A549 treated with CpdA at 1 μM for 4 hours (cell line): ENCODE measurements at places on chromosomes 2 and 18. TPM values are rescaled to one million over a fixed set of nuclear protein-coding genes. Genes with fewer than 3 reads are reported as not detected.

Gene MBP
- 23.4 to 28.4 TPM (median 23.8 TPM) in 5 replicates for total RNA-seq

Gene DLGAP1
- not detected in 5 replicates for total RNA-seq

Gene POTEC
- total RNA-seq: not detected in 5 replicates

Gene SLC4A3
- 2.4 to 4.0 TPM (median 2.9 TPM) in 5 replicates for total RNA-seq

Gene NOSTRIN
- 1.3 to 1.6 TPM (median 1.6 TPM) in 5 replicates for total RNA-seq

Gene DYNAP
- total RNA-seq: not detected in 5 replicates

Gene C2orf92
- 0.35 to 1.6 TPM (median 0.71 TPM) in 5 replicates for total RNA-seq

Gene ESCO1
- 7.9 to 12.5 TPM (median 9.0 TPM) in 5 replicates for total RNA-seq

Gene HAAO
- total RNA-seq: 0.03 to 0.19 TPM in 2 of 5 replicates, not detected in the others

Gene BUB1
- 40.1 to 50.0 TPM (median 46.1 TPM) in 5 replicates for total RNA-seq

Gene CHRNG
- total RNA-seq: not detected in 5 replicates

Gene SERPINB10
- total RNA-seq: not detected in 5 replicates

Gene CYS1
- total RNA-seq: 0.90 to 1.3 TPM (median 1.1 TPM) in 5 replicates

Gene MAP2
- 0.26 to 0.64 TPM (median 0.44 TPM) in 5 replicates for total RNA-seq

Gene PPP4R3B
- 31.6 to 34.0 TPM (median 33.1 TPM) in 5 replicates for total RNA-seq

Gene ALPG
- total RNA-seq: 0.06 to 0.23 TPM (median 0.12 TPM) in 4 of 5 replicates, not detected in the other

Gene CRYGD
- not detected in 5 replicates for total RNA-seq

Gene TUBB8B
- total RNA-seq: not detected in 5 replicates

Gene DES
- total RNA-seq: 0.05 to 0.17 TPM in 2 of 5 replicates, not detected in the others

Gene CRYGC
- not detected in 5 replicates for total RNA-seq

Gene GALNT5
- total RNA-seq: 2.8 to 3.1 TPM (median 2.8 TPM) in 5 replicates

Gene HDAC4
- total RNA-seq: 6.0 to 9.9 TPM (median 8.4 TPM) in 5 replicates

Gene SLC5A7
- total RNA-seq: not detected in 5 replicates

Gene LCT
- total RNA-seq: 0.03 to 0.05 TPM (median 0.03 TPM) in 3 of 5 replicates, not detected in the others

Gene MXD1
- 1.8 to 2.8 TPM (median 2.4 TPM) in 5 replicates for total RNA-seq

Gene IDH1
- total RNA-seq: 76.3 to 92.9 TPM (median 80.0 TPM) in 5 replicates

Gene TMEM247
- not detected in 5 replicates for total RNA-seq

Gene TRIM43
- total RNA-seq: 0.07 TPM in 1 of 5 replicates, not detected in the others

Gene LYG1
- total RNA-seq: 1.3 to 2.0 TPM (median 1.6 TPM) in 5 replicates

Gene SERPINB12
- not detected in 5 replicates for total RNA-seq

Gene ZC3H15
- total RNA-seq: 83.7 to 111 TPM (median 87.9 TPM) in 5 replicates

Gene TGIF1
- total RNA-seq: 115 to 173 TPM (median 162 TPM) in 5 replicates

Gene CPO
- total RNA-seq: 0.13 TPM in 1 of 5 replicates, not detected in the others

Gene BAZ2B
- total RNA-seq: 7.5 to 17.1 TPM (median 10.7 TPM) in 5 replicates

Gene MEMO1
- total RNA-seq: 81.2 to 85.6 TPM (median 82.4 TPM) in 5 replicates

Gene ERBB4
- total RNA-seq: not detected in 5 replicates

Gene KCNS3
- total RNA-seq: 1.1 to 1.3 TPM (median 1.2 TPM) in 5 replicates

Gene GCG
- total RNA-seq: not detected in 5 replicates

Gene OR6B2
- total RNA-seq: not detected in 5 replicates

Gene POMC
- not detected in 5 replicates for total RNA-seq

Gene FOXI3
- not detected in 5 replicates for total RNA-seq

Gene CXCR4
- 0.41 to 1.0 TPM (median 0.55 TPM) in 5 replicates for total RNA-seq

Gene DSG4
- not detected in 5 replicates for total RNA-seq

Gene CDK5R2
- 0.89 to 3.2 TPM (median 2.2 TPM) in 5 replicates for total RNA-seq

Gene SLC39A6
- 40.1 to 53.5 TPM (median 51.2 TPM) in 5 replicates for total RNA-seq

Gene PROKR1
- 0.03 TPM in 1 of 5 replicates, not detected in the others for total RNA-seq

Gene CAB39
- 45.7 to 56.4 TPM (median 52.3 TPM) in 5 replicates for total RNA-seq

Gene CCDC141
- not detected in 5 replicates for total RNA-seq

Gene ITGB1BP1
- 148 to 181 TPM (median 160 TPM) in 5 replicates for total RNA-seq

Gene RIT2
- not detected in 5 replicates for total RNA-seq

Gene ASB18
- total RNA-seq: not detected in 5 replicates

Gene GALNT3
- total RNA-seq: not detected in 5 replicates

Gene ACTG2
- 0.14 to 0.45 TPM (median 0.22 TPM) in 5 replicates for total RNA-seq

Gene MDH1B
- total RNA-seq: 1.6 to 3.3 TPM (median 1.8 TPM) in 5 replicates

Gene SLC4A5
- 0.14 to 0.40 TPM (median 0.21 TPM) in 5 replicates for total RNA-seq
